ENCODE measurements at places on chromosomes 4 and X. TPM values are rescaled to one million over a fixed set of nuclear protein-coding genes. Genes with fewer than 3 reads are reported as not detected.

RCHY1 gene
- total RNA-seq = 9.3 TPM

DNA sequence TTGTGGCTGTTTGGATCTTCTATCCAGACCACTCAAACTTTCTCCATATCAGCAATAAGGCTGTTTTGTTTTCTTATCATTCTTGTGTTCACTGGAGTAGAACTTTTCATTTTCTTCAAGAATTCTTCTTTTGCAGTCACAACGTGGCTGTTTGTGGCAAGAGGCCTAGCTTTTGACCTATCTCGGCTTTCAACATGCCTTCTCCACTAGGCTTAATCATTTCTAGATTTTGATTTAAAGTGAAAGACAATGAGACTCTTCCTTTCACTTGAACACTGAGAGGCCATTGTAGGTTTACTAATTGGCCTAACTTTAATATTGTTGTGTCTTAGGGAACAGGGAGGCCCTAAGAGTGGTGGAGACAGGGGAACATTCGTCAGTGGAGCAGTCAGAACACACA lies 19.1 kb downstream of the FGF2 start:
- no peak for DNase-seq

GRCh38 chr4:143207555-143207954 lies 22.8 kb downstream of the USP38 start:
- no peak for DNase-seq

NPY2R gene
- total RNA-seq = not detected

DNA sequence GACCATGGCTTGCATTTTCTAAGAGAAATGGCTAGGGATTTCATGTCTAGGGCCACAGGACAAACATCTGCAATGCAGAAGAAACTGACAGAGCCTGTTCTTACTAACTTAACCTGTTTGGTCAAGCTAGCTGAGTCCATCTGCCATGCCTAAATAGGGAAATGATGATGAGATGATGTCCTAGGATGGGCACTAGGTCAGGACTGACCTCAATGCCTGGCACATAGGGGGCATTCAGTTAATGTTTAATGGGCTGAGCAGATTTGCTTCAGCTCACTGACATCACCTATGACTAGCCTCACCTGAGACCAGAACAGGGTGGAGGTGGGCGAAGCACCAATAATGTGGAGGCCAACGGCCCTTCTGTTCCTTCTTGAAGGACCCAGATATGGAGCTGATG lies 174.2 kb upstream of the SCML1 start:
- DNase-seq = no peak

DNA sequence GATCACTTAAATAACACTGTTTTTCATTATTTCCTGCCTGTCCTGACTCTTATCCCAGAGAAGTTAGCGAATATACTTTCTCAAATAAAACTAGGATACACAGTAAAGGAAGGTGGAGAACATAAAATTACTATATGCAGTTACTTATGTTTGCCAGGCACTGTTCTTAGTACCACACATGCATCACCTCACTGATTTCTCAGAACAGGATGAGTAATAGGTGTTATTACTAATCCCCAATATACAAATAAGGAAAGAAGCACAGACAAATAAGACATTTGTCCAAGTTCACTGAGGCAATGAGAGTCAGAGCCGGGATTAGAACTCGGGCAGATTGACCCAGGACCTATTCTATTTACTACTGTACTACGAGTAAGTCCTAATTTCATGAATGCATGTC lies 91.7 kb downstream of the CORIN start:
- DNase-seq = no peak

- no peak for DNase-seq
Observed at GRCh38 chr4:87330761-87331160, 8.1 kb upstream of the HSD17B13 start.

DNA sequence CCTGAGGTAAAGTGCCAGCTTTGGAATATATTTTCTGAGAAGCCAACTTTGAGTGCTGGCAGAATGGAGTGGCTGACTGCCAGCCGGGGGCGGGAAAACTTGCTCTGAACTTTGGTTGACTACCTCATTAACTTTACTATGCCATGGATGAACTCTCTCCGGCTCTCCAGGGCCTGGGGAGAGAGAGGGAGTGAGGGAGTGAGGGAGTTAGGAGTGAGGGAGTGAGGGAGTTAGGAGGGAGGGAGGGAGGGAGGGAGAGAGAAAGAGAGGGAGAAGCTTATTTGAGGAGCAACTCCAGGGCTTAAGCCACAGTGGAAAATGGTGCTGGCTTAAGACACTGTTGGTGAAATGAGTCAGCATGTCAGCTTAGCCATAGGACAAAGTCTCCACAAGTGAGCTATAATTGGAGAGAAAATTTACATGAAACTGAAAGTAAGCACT lies 280.9 kb upstream of the RPS6KA3 start:
- peak; percentile 74 for DNase-seq

- peak; percentile 64 for DNase-seq
Observed at GRCh38 chr4:169270810-169271691, at the start of gene SH3RF1. SH3RF1 (minus strand) TSS chr4:169270956; CDS start chr4:169269212, 1,744 bp downstream.
